Activated CD8-positive, alpha-beta memory T cell treated with anti-CD3 and anti-CD28 coated beads for 1 hour (primary cell): ENCODE measurements at places on chromosomes 3 and 15.

- no peak for DNase-seq
Measured at GRCh38 chr3:186514296-186515002, 29.7 kb downstream of the CRYGS start.

DNA sequence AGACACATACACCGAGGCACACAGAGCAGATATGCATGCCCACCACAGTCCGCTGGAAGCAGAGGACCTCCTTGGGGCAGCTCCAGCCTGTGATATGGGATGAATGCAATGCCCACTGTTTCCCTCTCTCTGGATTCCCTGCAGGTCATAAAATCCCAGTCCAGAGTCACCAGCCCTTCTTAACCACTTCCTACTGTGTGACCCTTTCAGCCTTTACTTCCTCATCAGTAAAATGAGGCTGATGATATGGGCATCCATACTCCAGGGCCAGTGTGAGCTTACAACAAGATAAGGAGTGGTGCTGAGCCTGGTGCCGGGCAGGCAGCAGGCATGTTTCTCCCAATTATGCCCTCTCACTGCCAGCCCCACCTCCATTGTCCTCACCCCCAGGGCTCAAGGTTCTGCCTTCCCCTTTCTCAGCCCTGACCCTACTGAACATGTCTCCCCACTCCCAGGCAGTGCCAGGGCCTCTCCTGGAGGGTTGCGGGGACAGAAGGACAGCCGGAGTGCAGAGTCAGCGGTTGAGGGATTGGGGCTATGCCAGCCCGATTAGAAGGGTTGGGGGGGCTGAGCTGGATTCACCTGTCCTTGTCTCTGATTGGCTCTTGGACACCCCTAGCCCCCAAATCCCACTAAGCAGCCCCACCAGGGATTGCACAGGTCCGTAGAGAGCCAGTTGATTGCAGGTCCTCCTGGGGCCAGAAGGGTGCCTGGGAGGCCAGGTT, at the start of gene GNAT1:
Gene GNAT1 (plus strand): TSS at position 675 of the 725 bp plus-strand sequence. CDS start 116 bp downstream, outside the sequence.
- DNase-seq = no peak

DNA sequence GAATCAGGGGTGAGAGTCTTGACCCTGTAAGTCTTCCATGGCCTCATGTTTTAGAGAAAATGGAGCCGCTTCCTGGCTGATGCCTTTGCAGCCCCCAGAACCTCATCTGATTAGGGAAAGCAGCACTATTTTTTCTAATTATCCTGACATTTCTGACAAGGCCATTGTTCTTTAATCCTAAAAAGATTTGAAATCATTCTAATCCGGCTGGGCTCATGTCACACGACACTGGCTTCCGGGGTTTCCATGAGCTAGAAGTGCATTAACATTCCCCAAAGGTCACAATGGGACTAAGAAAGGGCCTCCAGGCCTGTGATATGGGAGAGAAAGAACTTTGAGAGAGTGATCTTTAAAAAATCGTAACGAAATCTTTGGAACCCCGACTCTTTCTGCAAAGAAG, 33.1 kb downstream of the RBP2 start:
- no peak for DNase-seq

GRCh38 chr3:46491089-46492070, 6.4 kb upstream of the RTP3 start:
- DNase-seq = no peak

GRCh38 chr3:126100634-126101301, 16.8 kb upstream of the SLC41A3 start:
- DNase-seq = no peak

DNA sequence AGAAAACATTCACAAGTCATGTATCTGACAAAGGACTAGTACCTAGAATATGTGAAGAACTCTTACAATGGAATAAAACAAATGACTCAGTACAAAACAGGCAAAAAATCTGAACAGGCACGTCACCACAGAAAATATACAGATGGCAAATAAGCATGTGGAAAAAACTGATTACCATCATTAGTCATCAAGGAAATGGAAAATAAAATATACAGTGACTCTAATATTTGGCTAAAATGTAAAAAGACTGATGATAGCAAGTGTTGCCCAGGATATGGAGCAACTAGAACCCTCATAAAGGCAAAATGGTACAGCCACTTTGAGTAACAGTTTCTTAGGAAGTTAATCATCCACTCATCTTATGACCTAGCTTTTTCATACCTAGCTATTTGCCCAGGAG, 95.8 kb upstream of the ABHD17C start:
- DNase-seq = no peak

DNA sequence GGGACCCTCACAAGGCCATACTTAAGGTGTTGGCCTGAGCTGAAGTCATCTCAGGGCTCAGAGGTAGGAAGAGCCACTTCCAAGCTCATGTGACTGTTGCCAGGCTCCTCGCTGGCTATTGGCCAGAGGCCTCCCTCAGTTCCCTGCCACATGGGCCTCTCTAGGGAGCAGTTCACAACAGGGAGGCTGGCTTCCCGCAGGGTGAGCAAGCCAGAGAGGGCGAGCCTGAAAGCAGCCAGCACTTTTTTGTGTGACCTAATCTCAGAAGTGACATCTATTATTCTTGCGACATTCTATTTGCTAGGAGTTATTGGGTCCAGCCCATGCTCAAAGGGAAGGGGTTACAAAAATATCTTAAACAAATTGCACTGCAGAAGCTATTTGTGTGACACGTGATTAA, 201.4 kb downstream of the SSR3 start:
- no peak for DNase-seq

DNA sequence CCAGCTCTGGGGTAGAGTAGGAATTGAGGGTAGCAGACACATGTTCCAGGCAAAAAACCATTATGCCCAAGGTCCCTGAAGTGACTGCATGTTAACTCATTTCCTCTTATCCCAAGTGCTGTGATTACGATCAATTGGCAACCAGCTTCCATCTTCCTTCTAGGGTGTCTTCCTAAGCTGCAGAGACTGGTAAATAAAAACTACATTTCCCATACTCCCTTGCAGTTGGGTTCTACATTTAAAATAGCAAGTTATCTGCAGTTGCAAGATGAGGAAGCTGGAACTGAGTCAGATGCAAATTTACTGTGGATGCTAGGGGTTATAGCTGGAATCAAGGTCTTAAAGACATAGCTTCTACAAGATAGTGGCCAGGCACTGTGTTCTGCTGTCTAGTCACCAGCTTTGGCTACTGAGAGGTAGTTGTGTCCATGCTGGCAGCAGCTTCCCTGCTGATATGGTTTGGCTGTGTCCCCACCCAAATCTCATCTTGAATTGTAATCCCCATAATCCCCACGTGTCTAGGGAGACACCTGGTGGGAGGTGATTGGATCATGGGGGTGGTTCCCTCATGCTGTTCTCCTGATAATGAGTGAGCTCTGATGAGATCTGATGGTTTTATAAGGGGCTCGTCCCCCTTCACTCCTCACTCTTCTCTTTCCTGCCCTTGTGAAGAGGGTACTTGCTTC, 51.3 kb upstream of the FBN1 start:
- DNase-seq = no peak

DNA sequence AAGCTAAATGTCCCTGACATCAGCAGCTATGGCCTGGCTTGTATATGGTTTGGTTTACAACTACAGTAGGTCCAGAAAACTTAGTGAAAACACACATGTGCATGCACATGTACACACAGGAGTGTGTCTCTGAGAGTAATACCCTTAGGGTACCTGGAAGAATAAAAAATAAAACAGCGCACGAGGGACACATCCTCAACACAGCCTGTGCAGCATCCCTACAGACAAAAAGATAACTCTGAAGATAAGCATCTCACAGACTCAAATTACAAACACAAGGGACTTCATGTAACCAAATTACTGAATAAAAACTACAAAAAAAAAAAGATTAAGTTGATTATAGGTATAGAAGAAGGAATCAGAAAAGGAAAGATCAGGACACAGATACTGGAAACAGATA, 108.8 kb downstream of the CTNNB1 start:
- no peak for DNase-seq

- no peak for DNase-seq
Measured at GRCh38 chr15:79519628-79520027, 87.5 kb downstream of the MINAR1 start.

DNA sequence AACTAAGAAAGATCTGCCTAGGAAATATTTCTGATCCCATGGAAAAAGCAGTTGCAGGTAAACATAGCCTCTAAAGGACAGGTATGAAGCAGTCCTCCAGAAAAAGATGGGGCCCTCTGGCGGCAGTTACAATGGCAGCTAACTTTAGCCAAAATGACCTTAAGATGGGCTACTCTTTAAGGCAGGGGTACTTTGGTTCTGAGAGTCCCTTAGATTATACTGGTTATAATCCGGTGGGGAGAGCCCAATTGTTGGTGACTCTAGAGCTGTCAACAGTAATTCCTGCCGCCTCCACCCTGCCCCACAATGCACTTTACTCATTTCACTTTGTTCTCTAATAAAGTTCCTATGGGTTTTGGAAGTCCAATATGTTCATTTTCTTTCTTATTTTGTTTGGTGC, 412.8 kb upstream of the WNT5A start:
- DNase-seq = no peak

- DNase-seq = no peak
Measured at GRCh38 chr3:143236226-143236964, 116.8 kb downstream of the CHST2 start.

- DNase-seq = no peak
Measured at GRCh38 chr3:36248374-36248773, 131.9 kb upstream of the STAC start.

DNA sequence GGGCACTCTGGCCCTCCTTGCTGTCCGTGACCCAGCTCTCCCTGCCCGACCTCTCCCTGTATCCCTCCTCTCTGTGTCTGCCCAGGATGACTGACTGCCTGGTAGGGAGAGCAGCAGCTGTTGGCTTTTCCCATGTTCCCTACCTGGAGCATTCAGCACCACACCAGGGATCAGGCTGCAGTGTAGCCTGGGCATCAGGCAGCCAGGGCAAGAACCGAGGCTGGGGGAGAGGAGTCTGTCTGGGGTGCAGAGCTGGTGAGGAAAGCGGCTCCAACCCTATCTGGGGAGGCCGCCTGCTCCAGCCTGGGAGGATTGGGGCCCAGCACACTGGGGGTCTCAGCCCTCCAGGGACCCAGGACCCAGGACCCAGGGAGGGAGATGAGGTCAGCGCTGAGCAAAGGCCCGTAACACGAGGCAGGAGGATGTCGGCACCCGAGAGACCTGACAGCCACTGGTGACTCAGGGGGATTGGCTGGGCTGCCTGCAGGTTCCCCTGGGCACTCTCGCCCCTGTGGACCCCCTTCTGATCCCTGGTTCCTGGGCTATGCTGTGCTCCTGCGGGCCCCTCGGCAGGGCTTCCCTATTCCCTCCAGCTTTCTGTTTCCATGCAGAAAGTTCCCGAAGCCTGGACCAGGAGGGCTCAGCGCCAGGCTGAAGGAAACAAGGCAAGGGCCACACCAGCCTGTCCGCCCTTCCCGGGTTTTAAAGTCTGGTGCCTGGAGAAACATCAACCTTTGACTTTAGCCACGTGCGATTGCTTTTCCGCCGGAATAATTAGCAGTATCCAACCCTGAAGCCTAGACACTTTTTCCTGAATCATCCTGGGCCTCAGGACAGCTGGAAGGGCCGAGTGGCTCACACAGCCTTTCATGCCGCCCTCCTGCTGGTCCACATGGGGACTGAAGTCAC, 128.2 kb upstream of the MEF2A start:
- no peak for DNase-seq

- DNase-seq = no peak
Measured at GRCh38 chr3:98592345-98592935, 971 bp downstream of the CPOX start.

- DNase-seq = no peak
Measured at GRCh38 chr3:54033761-54034160, 88.6 kb upstream of the CACNA2D3 start.

DNA sequence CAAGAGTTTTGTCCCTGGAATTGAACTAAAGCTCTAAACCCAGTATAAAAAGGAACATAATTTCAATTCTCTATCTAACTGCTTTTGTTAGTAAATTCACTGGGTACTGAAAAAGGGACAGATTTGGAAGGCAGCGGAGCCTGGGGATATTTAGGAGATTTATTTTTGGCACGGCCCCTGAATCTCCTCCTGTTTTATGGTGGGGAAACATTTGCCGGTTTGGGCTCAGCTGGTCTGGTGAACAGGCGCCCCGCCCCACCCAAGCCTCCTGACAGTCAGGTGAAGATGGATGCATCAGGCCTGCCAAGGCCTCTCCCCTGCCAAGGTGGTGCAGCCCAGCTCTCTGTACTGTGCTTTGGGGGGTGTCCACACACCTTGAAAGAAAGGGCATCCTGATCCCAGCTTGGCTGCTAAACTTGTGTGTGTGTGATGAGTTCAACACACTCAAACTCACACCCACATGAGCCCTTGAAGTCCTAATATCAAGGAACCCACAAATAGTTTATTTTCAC, 46.3 kb downstream of the EBLN2 start:
- DNase-seq = no peak

DNA sequence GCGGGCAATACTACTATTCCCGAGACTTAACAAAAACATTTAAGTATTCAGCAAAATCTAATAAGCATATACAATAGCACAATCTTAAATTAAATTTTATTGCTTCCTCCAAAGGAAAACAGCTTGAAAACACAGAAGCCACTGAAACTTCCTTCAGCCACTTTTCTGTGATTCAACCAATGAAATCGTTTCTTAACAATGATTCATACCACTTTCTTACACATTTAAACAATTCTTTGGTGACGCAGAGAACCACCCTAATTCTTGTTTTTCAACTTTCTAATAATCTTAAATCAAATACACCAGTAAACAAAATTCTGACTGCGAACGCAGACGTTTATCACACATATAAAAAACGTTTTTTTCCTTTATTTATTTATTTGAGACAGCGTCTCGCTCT, 4.1 kb downstream of the TJP1 start:
- no peak for DNase-seq

DNA sequence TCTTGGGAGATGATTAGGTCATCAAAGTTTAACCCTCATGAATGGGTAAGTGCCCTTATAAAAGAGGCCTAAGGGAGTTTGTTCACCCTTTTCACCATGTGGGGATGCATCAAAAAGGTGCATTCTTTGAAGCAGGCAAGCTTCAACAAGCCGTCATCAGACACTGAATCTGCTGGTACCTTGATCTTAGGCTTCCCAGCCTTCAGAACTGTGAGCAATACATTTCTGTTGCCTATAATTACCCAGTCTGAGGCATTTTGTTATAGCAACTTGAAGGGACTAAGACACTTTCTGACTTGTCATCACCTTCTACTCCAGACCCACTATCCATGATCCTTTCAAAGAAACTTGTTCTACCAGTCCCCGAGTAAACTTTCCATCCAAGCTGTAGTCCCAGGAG, 44.6 kb upstream of the LRRC58 start:
- DNase-seq = no peak

DNA sequence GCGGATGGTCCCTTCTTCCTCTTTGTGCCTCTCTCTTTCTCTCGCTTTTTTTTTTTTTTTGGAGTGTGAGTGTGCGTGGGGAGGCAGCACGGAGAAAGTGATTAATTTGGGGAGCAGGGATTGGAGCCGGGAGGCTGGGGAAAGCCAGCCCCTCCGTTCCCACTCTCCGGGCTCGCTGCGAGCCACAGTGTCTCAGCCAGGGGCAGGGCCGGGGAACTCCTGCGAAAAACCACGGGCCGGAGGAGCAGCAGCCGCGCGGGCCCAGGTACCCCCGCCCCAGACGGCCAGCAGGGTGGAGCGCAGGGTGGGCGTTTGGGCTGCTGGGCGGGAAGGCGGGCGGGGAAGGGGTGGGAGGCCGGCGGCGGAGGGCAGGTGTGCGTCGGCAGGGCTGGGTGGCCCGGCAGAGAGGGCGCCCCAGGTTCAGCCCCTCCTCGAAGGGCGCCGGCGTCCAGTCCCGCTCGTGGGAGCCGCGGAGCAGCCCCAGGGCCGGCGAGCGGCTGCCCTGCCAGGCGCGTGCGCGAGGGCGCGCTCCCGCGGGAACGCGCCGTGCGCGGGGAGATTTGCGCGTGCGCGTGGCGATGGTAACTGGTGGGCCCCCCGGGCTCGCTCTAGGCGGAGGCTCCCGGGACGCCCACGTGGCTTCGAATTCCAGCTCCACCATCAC, 1.4 kb downstream of the CHL1 start:
- DNase-seq = no peak
